ENCODE measurements at places on chromosomes 16 and 17. TPM values are rescaled to one million over a fixed set of nuclear protein-coding genes. Genes with fewer than 3 reads are reported as not detected.
A peak's percentile ranks its signal among the peaks of the same experiment; 100 is the strongest.

DNA sequence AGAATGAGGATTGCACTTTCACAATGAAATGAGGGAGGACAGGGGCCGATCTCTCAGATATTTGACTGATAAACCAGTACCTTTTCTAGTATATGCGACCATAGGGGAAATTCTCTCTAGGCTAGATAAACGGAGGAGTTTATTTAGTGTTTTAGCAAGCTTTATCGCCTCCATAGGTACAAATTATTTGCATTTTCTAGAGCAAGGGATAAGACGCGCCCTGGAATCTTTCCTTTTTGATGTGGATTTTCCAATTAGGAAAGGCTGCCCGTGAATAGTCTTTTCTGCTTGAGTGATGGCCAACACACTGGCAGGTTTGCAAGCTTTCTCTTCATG, 351 bp upstream of the GDPD1 start:
- DNase-seq, result no peak

DNA sequence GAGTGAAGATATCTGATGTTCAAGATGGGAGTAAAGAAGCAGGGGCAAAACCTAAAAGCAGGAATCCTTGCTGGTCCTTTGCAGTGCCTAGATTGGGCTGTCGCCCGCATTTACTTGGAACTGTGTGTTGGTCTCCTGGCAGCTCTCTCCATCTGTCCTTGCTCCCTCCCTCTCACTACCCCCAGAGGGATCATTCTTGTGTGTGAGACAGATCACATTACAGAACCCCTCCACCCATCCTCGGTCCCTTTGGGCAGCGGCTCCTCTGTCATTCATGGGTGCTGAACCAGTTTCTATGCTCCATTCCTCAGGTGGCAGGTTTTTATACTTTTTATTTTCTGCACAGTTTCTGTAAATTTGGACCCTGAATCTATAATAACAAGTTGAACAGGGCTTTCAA, 99.4 kb upstream of the MYOCD start:
- no peak for DNase-seq

GRCh38 chr16:53503991-53504663, 1.1 kb upstream of the AKTIP start:
- DNase-seq, result peak; percentile 62

GRCh38 chr17:5419959-5420653, at the start of gene RPAIN:
Gene RPAIN (plus strand): TSS chr17:5420182. CDS start chr17:5420211, 29 bp downstream.
- DNase-seq, result peak; percentile 90

DNA sequence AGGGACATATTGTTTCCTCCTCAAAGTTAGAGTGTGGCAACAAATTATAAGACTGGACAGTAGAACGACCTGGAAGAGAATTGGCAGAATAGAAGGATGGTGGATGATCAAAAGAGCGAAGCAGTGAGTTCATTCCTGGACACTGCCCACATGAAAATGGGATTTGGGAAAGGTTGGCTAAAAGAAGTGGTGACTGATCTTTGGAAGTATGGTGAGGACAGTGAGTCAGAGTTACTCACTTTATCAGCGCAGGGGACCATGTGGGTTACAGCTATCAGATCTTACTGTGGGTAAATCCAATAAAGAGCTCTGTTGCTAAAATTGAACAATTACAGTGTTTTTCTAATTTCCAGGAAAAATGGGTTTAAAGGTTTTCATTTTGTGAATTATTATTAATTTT, 2.7 kb upstream of the TANC2 start:
- no peak for DNase-seq

GRCh38 chr16:87891764-87892163, 22.5 kb upstream of the SLC7A5 start:
- DNase-seq, result no peak

- no peak for DNase-seq
Measured at GRCh38 chr17:21248500-21248899, 4.7 kb downstream of the NATD1 start.

DNA sequence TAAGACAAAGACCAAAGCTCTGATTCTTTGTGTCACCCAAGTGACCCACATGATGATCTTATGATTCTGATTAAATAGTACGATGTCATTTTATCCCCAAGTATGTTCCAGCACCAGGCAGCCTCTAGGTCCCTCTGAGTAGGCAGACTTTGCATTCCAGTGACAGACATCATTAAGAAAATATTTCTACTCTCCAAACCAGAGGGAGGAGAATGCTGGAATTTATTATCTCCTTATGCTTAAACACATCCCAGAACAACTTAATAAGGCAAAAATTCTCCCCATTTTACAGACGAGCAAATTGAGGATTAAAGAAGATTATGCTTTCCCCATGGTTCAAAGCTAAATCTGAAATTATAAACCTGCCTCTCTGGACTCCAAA, 192.8 kb upstream of the CDH11 start:
- DNase-seq, result no peak

- DNase-seq, result no peak
Measured at GRCh38 chr16:57803134-57803990, 1.1 kb upstream of the KIFC3 start.

- DNase-seq, result no peak
Measured at GRCh38 chr17:47897561-47897960, 1.5 kb downstream of the SP2 start.

DNA sequence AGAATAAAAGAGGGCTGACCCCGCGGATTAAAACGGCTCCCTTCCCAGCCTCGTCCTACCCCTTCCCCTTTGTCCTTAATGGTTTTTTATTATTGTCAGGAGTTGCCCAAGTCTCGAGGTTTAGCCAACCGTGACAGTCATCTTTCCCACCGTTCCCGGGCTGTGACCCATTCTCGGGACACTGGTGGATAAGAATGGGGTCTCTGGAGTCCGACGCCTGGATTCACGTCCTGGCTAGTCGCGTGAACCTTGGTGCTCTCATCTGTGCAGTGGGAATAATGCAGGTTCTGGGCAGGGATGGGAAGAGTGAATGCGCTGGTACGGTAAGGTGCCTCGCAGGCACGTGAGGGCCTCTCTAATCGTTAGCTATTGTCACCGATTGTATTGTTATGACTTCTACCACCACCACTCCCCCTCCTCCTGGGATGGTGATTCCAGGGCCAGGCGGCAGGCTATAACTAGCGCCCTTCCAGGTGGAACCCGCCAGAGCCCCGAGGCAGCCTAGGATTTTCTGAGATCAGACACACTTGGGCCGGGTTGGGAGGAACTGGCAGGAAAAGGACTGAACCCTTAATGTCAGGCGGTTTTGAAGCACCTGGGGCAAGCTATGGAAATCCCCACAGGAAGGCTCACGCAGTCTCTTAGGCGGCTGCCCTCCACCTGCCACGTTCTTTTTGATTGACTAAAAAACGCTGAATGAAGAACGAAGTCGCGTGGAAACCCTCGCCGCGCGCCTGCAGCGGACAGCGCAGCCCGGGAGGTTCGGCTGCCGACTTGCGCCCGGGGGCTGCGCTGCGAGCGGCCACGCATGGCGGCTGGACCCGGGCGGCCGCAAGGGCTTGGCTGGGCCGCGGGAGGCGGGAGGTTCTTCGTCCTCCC, 2.7 kb downstream of the HS3ST3B1 start:
- DNase-seq, result no peak

DNA sequence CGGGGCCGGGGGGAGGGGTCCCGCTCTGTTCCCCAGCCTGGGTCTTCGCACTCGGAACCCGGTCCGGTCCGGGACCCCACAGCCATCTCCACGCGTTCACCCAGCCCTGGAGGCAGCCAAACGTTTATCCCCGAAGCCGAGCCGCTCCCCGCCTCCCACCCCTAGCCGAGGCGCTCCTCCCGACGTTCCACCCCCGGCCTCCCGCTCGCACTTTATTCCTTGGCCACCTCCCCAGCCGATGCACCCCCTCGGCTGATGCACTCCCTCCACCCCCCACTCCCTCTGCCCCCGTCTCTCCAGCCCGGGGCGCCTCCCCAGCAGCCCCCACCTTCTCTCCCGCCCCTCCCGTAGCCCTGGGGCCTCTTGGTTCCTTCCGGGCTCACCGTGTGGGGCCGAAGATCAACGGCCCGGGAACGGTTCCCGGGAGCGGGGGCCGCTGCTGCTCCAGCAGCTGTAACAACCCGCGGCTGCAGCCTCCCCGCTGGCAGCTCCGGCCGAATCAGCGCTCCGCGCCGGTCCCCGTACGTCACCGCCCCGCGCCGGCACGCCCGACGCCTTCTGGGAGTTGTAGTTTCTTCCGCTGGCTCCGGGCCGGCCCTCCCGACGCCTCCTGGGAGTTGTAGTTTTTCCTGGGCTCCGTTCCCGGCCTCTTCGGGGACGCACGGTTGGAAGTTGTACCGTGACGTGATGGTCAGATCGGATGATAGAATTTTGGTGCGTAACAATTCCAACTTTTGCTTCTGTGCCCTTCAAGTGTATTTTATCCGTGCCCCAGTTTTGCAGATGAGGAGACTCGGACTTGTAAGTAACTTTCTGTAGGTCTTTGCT, at the start of the genes LRRC3C and ORMDL3:
Gene LRRC3C (plus strand): TSS at position 632 of the 828 bp plus-strand sequence. CDS start 13,792 bp downstream, outside the sequence.
Gene ORMDL3 (minus strand): TSS at position 501 of the 828 bp plus-strand sequence. CDS start 3,398 bp downstream, outside the sequence.
- peak; percentile 94 for DNase-seq

DNA sequence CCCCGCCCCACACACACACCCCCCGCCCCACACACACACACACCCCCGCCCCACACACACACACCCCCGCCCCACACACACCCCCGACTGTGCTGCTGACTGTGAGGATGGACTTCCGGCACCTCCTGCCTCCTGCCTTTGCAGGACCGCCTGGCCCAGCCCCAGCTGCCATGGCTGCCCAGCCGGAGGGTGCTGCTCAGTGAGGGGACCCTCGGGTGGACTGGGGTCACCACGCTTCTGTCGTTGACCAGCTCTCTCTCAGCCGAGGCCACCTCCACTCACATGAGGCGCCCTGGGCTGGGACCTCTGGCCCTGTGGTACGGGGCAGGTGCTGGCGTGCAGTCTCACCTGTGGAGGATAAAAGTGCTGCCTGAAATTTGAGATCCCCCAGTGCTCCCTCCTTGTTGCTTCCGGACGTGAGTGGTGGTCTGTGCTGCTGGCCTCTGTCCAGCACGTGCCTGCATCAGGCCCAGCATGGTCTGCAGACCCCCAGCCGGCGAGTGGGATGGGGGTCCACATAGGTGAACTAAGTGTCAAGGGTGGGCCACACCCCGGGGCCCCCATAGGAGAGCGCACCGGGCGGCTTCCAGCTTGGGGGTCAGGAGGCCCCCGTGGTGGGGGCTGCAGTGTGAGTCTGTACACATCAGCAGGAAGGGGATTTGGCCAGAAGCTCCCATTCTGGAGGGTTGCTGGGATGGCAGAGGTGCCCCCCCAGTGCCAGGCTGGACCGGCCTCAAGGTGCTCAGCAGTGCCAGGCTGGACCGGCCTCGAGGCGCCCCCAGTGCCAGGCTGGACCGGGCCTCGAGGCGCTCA, 11.2 kb downstream of the METRNL start:
- DNase-seq, result no peak

- DNase-seq, result no peak
Measured at GRCh38 chr17:7712111-7712771, 5.3 kb upstream of the DNAH2 start.

Gene TCAP
- 2.0 TPM for polyA plus RNA-seq

Gene KRT28
- not detected for polyA plus RNA-seq

DNA sequence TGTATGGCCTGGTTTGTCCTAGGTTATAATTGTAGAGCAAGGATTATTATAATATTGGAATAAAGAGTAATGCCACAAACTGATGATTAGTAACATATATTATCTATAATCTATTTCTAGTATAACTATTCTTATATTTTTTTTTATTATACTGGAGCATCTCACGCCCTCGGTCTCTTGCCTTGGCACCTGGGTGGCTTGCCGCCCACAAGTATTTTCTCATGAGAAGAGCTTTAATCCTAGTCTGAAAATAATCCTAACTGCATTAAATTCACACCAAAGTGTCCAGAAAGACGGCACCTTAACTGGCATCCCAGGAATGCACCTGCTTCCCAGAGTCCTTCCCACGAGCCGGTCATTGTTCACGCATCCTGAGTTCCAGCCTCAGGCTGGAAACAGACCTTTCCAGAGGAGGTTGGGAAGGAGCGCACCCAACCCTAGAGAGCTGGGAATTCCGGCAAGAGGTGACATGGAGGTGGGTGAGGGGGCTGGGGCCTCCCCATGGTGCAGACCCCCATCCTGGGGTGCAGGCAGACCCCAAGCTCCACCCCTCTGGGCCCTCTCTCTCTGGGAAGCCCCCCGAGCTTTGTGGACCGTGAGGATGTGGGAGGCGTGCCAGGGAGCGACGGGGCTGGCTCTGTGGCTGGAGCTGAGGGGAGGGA, 15.9 kb downstream of the CHMP1A start:
- DNase-seq, result no peak

Gene CD79B
- polyA plus RNA-seq, result 1.8 TPM

GRCh38 chr16:77574867-77575624, 140.2 kb upstream of the ADAMTS18 start:
- no peak for DNase-seq

- DNase-seq, result no peak
Measured at GRCh38 chr17:4810696-4811290, 3.8 kb downstream of the PLD2 start.

Gene CASKIN1
- 1.8 TPM for polyA plus RNA-seq

DNA sequence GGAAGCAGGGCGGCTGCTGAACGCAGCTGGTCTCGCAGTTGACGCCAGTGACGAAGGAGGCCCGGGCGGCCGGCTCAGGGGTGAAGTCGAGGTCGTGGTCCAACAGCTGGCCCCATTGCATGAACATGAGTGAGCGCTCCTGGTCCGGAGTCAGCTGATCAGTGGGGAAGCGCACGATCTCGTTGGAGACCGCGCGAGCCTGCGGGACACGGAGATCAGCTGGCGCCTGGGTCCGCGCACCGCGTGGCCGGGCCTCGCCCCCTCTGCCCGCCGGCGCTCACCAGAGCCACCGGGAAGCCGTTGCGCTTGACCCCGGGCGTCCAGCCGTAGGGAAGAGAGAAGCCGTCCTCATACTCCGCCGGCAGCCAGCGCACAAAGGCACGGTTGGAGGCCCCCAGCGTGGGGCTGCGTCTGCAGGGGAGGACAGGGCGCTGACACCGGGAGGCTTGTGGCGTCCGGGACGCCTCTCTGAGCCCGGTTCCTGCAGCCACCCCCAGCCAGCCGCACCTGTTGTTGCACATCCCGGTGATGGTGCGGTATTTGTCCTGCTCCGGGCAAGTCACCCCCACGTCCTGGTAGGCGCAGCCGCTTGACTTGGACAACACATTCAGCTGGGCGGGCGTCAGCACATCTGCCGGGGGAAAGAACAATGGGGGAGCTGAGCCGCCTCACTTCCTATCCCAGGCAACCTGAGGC, 1.6 kb downstream of the MPO start:
- peak; percentile 51 for DNase-seq

Gene SSTR5
- 0.17 TPM for polyA plus RNA-seq

Gene GJD3
- not detected for polyA plus RNA-seq

- DNase-seq, result peak; percentile 62
Measured at GRCh38 chr16:53892155-53892554, 188.2 kb downstream of the FTO start.

DNA sequence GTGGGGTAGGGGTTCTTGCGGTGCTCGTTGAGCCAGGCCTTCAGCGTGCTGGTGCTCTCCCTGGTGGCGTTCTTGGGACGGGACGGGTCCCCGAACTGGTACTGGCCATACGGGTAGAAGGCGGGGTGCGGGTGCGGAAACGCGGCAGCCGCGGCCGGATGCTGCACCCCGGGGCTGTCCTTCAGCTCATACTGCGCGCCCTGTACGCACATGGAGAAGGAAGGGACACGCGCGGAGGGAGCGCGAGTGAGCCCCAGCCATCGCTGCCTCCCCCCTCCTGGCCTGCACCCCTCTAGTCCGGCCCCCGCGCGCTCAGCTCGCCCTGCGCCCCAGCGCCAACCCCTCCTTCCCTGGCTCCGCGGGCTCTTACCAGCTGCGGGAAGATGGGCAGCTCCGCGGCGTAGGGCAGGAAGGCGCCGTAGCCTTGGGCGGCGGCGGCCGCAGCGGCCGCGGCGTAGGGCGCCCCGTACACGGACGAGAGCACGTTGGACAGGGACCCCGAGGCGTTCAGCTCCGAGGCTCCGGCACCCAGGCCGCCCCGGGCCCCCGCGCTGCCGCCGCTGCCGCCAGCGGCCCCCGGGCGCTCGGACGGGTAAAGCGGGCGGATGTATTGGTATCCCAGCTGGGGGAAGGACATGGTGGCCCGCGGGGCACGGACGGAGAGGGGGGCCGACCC, 1.0 kb downstream of the IRX3 start:
- no peak for DNase-seq

Gene KRTAP2-3
- polyA plus RNA-seq, result not detected

All from renal pelvis (tissue), 12 donors.